ENCODE measurements at places on chromosomes 1 and 21.

GRCh38 chr1:244099258-244099930 lies 48.3 kb downstream of the ZBTB18 start:
- DNase-seq, result no peak

DNA sequence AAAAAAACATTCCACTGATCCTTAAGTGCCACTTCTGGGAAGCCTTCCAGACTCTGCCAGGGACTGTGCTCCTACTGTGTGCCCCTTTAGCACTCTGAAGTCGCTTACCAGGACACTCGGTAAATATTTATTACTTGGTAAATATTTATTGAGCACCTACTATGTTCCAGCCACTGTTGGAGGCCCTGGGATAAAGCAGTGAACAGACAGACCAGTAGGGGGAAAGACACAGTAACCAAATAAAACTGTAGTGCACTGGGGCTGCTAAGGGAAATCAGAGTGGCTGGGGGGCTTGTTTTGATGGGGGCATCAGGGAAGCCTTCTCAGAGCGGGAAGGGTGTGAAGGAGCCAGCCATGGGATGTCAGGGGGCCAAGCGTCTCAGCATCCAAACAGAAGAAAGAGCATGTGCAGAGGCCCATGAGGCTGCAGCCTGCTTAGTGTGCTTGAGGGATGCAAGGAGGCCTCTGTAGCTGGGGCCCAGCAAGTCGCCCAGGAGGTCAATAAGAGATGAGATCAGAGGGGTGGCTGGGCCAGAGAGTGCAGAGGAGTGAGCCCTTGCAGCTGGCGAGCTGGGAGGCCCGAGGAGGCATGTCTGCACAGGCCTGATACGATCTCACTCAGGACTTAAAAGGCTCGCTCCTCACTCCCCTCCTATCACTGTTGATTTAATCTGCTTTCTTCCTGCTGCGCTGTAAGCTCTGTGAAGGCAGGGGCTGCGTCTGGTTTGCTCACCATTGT lies 28.6 kb downstream of the KAZN start:
- no peak for DNase-seq

DNA sequence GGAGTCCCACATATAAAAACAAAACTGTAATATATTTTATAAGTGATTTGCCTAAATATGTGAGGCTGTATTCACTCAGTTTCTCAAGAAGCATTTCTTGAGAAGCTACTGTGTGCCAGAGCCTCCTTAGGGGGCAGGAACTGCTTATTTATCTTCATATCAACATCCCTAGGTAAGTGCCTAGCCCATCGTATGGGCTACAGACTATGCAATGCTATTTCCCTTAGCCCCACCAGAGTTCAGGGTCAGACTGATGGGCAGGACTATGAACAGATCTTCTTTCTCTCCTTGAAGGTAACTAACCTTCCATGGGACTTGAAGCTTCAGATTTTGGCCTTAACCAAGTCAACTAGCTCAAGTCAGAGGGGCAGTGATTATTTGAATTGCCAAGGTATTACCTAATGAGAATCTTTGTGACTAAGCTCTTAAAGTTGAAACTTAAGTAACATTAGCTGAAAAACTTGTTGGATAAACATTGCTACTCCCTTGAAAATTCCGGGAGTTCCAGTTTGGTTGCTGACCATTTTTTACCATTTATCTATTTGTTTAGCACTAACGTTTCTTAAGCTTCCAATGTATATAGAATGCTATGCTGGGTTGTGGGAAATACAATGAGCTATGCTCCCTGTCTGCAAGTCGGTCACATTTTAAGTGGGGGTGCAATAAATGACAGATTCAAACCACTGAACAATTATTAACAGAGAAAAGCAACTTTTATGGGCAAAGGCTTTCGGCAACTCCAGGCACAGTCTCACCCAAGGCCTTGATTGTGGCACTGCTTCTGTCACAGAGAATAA lies 85.2 kb downstream of the GPR88 start:
- DNase-seq, result no peak

DNA sequence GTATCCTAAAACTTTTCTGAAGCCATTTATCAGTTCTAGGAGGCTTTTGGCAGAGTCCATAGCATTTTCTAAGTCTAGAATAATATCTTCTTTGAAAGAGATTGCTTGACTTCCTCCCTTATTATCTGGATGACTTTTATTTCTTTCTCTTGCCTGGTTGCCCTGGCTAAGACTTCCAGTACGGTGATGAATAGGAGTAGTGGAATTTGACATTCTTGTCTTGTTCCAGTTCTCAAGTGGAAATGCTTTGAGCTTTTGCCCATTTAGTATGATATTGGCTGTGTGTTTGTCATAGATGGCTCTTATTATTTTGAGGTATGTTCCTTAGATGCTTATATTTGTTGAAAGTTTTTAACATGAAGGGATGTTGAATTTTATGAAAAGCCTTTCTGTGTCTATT lies 1647.9 kb downstream of the PLA2G4A start:
- DNase-seq, result no peak

- peak; percentile 56 for DNase-seq
These were observed 32.3 kb downstream of the BCAS2 start for GRCh38 chr1:114549137-114549536.

GRCh38 chr1:28163496-28164161 lies 12.9 kb downstream of the PTAFR start:
- peak; percentile 43 for DNase-seq

DNA sequence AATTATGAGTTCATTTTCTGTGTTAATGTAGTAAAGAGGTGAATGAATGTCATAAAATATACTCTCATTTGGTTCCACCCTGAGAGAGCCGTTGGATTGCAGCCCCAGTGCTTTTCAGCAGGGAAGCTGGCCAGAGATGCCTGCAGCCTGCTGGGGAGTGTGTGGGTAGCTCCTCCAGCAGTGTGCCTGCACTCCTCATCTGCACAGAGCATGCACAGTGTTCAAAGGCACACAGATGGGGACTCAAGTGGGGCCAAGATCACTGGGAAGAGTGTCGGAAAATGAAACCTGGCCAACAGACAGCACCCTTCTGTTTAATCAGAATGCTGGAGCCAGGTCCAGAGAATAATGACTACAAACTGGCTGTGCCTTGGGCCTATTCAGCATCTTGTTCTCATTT lies 206.8 kb downstream of the ST6GALNAC3 start:
- peak; percentile 87 for DNase-seq

DNA sequence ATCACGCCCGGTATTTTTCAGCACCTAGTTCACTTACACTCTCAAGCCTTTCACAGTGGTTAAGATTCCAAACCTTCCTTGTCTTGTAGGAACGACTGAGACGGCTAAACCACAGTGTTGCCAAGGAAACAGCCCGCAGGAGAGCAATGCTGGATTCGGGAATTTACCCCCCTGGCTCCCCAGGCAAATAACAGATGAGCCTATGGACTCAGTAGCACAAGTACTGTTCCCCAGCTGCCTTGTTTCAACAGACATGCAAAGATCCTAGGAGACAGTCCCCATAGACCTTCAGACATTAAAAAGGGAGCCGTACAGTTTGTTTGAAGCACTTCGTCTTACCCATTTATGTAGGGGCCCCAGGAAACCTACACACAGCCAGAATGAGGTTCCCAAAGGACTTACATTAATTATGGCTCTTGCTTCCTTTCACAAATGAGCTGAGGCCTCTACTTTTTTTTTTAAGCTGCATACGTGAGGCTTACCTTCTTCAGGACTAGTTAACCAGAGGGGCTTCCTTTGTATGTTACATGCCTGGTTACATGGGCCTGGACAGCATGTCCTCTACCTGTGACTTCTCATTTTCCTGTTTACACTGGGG lies 2.7 kb downstream of the SNAPIN start:
- no peak for DNase-seq

DNA sequence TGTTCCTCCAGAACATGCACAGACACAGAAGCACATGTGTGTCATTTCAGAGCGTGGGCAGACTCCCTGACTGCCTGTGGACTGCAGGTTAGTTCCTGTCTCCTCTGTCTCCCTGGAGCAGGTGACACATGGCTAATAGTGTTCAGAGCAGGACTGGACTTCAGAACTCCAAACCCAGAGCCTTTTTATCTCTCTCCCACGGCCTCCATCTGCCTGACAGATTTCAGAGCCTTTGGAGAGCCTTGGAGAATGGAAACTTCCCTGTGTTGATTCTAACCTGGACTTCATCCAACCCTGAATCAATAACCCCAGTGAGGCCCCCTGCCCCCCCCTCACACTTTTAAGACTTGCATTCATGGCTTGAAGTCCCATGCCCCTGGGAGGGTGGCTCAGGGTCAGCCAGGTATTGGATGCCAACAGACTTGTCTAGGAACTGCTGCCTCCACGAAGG lies 44.4 kb downstream of the C1orf198 start:
- no peak for DNase-seq

GRCh38 chr1:58590019-58590418 lies 13.0 kb upstream of the TACSTD2 start:
- DNase-seq, result no peak

DNA sequence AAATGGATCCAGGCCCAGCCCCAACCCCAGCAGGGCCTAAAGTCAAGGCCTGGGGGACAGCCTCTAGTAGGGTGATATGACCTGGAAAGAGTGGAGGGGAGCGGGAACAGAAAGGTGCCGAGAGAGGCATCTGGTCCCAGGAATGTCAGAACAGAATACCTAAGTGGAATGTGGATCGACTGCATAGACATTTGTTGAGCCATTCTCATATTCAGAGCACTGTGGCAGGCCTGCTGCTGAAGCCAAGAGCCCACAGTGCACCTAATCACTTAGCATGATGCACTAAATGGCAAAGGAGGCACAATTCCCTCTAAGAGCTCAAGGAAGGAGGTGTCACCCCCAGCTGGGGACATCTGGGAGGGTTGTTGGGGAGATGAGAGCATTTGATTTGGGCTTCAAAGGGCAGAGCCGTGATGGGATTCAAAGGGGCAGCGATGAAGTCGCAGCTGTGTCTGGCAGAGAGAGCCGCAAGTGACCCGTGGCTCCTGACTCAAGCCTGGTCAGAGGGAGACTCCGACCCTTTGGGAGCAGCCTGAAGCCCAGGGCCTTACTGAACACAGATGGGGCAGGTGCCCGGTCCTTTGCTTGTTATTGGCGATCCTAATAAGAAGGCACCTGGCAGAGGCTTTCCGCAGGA lies 8.6 kb upstream of the PKP1 start:
- no peak for DNase-seq

DNA sequence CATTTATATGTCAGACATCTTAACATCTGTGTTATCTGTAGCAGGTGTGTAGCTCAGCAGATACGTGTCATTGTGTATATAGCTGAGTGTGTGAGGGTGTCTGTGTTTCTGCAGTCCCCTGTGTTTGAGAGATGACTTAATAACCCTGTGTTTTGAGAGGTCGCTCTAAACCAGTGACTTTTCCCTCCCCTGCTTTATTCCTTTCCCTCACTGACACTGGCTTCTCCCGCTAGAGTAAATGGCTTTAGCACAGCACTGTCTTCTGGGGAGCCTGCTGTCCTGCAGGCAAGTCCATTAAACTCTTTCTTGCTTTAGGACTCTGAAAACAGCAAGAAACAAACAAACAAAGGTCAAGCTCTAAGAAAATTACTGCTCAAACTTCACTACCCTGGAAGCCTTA lies 53.0 kb downstream of the VANGL1 start:
- no peak for DNase-seq

DNA sequence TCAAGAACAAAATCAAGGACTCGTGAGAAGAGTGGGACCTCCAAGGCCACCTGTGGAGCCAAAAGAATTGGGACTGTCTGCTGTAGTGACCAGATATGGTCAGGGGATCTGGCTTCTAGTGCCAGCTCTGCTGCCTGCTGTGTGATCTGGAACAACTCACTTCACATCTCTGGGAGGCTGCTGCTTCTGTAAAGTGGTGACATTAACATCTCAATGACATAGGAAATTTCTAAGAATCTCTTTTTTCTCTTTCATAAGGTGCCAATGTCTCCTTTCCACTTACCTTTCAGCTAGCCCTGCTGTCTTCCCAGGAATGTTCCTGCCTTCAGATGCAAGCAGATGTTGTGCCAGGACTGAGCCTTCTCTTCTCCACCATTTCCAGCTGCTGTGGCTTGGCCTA lies 5.0 kb upstream of the SRSF4 start:
- no peak for DNase-seq

DNA sequence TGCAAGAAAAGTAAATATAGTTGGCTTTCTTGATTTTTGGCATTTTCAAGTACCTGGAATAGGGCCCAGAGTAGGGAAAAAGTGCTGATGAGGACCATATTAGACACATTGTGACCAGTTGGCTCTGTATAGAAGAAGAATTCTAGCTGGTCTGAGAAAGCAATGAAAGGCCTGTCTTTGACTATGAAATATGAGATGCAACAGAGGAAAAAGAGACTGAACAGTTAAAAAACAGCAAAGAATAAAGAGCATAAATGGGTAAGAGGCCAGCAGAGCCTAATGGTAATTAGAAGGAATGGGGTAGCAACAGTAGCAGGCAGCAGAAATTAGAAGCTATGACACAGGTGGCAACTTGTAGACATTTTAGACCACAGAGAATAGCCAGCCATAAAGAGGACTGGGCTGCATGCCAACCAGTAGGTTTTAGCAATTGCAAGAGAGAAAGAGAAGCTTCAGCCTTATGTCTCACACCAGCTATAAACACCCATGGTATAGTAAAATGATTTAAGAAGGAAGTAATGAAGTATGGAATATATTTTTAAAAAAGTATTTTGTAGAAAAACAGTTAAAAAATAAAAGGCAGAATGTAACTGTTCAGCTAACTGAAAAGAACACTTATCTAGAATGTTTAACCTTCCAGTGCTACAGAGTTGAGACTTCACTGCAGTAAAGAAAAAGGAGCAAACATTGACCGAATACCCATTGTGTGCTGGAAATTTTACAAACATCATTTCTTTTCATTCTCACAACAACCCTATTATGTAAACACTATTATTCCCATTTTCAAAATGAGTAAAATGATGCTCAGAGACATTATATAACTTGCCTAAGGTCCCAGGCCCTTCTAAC lies 114.1 kb downstream of the LHX4 start:
- DNase-seq, result peak; percentile 35

GRCh38 chr1:68819190-68819829 lies 322.4 kb upstream of the DEPDC1 start:
- no peak for DNase-seq
